ENCODE measurements at places on chromosomes 3 and 15.

DNA sequence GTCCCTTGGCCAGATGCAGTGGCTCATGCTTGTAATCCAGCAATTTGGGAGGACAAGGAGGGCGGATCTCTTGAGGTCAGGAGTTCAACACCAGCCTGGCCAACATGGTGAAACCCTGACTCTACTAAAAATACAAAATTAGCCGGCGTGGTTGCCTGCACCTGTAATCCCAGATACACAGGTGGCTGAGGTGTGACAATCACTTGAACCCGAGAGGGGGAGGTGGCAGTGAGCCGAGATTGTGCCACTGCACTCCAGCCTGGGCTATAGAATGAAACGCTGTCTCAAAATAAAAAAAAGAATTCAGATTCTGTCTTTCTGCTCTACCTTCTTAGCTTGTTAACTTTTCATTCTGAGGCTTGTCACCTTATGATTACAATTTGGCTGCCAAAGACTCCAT, 22.1 kb downstream of the MYO5A start:
- no peak for DNase-seq

DNA sequence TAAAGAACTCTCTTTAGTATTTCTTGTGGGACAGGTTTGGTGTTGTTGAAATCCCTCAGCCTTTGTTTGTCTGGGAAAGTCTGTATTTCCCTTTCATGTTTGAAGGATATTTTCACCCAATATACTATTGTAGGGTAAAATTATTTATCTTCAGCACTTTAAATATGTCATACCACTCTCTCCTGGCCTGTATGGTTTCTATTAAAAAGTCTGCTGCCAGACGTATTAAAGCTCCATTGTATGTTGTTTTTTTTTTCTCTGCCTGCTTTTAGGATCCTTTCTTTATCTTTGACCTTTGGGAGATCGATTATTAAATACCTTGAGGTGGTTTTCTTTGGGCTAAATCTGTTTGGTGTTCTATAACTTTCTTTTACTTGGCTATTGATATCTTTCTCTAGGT, 119.0 kb upstream of the TBC1D5 start:
- DNase-seq: no peak

DNA sequence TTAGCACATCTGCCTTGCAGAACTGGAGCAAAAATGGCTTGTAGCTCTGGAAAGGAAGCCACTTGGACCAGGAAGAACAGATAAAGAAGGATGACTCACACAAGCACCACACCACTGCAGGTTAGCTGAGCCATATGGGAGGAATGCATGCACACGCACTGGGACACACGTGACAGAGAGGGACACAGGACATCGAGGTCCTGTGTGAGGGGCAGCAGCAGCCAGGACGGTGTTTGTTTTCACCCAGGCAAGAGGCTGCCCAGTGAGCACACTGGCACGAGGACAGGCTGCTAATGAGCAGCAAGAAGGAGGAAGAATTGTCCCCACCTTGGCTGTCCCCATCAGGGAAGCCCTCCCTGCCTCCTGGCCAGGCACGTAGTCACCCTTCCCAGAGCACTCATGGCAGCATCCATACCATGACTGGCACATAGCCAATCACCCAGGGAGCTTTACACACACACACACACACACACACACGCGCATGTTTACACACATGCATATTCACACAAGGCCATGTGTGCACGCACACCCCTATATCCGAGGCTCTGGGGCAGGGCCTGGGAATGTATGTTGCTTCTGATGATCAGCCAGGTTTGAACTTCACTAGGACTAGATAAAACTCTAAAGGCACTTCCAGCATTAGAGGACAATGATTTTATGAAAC, 24.0 kb upstream of the SPTBN5 start:
- no peak for DNase-seq

DNA sequence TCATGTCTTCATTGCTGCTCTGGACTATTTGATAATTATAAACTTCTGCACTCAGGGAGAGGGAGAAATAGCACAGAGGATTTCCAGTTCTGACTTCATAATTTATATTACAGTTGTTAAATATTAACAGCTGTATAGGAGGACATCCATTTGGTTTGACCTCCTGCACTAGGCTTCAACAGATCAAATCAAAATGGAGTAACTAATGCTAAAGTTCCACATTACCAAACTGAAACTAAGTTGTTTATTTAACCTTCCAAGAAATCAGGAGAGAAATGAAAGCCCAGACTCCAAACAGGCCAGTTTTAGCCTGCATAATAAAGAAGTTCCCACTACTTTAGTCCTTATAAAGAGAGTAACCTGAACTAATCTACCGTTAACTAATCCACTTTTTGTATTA, 4.6 kb downstream of the PLSCR2 start:
- no peak for DNase-seq

Measured in activated T-cell treated with anti-CD3 and anti-CD28 coated beads for 4 hours (primary cell).